ENCODE measurements at places on chromosomes 13 and 19. TPM values are rescaled to one million over a fixed set of nuclear protein-coding genes. Genes with fewer than 3 reads are reported as not detected.

- DNase-seq: no peak
These were observed 71.6 kb downstream of the KL start for GRCh38 chr13:33087790-33088189.

The FGF9 gene
- polyA plus RNA-seq: not detected

- no peak for DNase-seq
These were observed 2.5 kb downstream of the CAMSAP3 start for GRCh38 chr19:7598180-7598579.

The IGFL3 gene
- polyA plus RNA-seq: 179 TPM

DNA sequence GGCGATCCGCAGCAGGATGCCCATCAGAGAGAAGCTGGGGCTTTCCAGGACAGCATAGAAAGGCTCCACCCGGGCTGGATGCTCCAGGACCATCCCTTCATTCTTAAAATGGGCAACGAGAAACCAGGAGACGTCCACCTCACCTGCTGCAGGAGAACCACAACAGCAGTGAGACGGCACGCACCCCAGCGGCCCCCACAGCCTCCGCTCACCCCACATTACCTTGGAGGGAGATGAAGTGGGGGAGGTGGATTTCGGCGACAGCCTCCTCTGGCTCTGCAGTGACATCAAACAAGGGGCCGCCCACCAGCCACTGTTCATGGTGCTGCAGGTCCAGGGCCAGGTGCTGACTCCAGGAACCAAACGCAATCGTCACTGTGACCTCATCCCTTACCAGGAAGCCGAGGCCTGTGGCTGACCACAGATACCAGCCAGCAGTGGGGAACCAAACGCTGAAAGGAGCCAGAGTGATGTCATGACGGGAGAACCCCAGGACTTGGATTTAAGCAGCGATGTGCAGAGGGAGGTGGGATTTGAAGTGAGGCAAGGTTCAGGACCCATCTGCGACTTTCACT is 25.1 kb downstream of the CARD8 start:
- no peak for DNase-seq

DNA sequence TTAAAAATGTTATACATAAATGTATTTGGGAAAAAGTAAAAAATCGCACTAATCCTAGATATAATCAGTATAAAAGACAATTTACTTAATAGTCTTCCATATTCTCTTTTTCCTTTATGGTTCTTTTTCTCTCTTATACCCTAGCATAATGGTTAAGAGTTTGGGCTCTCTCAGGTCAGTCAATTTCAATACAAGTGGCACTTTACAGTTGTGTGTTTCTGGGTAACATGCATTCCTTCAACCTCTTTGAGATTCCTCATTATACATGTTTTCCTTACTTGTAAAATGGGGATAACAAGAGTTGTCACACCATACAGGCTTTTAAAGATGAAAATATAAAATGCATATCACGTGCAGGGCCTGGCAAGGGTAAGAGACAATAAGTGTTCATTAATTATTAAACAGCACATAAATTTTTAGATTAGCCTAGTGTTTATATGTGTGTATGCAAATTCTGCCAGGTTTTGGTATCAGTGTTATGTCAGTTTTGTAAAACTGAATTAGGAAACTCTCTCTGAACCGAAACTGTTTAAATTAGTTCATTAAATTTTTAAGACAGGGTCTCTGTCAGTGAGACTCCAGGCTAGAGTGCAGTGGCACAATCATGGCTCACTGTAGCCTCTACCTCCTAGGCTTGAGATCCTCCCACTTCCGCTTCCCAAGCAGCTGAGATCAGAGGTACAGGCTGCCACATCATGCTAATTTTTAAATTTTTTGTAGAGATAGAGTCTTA is 49.8 kb downstream of the ELF1 start:
- no peak for DNase-seq

The CILP2 gene
- polyA plus RNA-seq: 0.12 TPM

GRCh38 chr19:39211731-39212374 is 7.8 kb upstream of the SYCN start:
- DNase-seq: no peak

- no peak for DNase-seq
These were observed 583.0 kb upstream of the SPRY2 start for GRCh38 chr13:80923907-80924306.

DNA sequence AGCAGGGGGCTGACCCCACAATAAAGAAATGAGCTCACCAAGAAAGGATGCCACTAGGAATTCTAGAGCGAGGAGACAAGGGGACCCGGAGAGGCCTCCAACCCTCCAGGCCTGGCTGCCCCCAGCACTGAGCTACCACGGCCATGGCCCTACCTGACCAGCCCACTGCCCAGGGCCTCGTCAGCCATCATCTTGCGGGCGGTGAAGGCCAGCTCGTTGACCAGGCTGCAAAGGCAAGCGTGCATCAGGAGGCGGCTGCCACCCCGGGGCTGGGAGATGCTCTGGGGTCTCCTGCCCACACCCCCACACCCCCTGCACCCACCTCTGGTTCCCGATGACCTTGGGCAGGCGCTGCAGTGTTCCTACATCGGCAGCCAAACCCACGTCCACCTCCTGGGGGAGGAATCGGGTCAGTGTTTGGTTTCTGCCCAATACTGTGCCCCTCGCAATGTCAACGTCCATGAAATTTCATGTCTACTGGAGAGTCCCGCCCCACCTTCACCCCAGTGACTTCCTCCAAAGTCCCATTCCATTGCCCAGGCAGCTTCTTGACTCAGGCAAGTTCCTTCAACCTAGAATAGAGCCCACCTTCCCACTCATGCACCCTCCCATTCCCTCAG is 3.5 kb upstream of the LGALS4 start:
- DNase-seq: no peak

The IL11 gene
- 1.2 TPM for polyA plus RNA-seq

The ZNF667 gene
- polyA plus RNA-seq: 0.94 TPM

The FUT3 gene
- polyA plus RNA-seq: 0.45 TPM

The OLFM4 gene
- polyA plus RNA-seq: not detected

The PRRG2 gene
- 7.0 TPM for polyA plus RNA-seq

The KLK8 gene
- 127 TPM for polyA plus RNA-seq

DNA sequence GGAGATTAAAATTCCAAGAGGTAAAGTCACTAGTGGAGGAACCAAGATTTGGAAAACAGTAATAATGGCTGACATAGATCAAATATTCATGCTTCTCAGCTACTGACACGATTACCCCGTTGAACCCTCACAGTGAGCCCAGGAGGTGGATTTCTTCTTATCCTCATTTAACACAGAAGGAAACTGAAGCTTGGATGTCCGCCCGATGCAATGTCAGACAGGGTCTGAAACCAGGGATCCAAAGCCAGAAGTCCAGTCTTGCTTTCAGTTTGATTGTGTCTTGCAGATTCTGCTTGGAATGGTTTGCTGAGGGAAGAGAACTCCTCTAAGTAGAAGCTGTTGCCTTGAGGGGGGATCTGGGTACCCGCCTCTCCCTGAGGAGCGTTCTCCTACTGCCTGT is 404.7 kb downstream of the KCNRG start:
- DNase-seq: no peak

- no peak for DNase-seq
These were observed 47.3 kb upstream of the MTIF3 start for GRCh38 chr13:27497563-27498230.

Data from mammary epithelial cell (primary cell).